Ammon's horn (tissue), 1 donor: ENCODE measurements at places on chromosomes 5 and 9.

- DNase-seq, result no peak
Measured at GRCh38 chr5:73282923-73283322, 109.9 kb downstream of the TMEM174 start.

DNA sequence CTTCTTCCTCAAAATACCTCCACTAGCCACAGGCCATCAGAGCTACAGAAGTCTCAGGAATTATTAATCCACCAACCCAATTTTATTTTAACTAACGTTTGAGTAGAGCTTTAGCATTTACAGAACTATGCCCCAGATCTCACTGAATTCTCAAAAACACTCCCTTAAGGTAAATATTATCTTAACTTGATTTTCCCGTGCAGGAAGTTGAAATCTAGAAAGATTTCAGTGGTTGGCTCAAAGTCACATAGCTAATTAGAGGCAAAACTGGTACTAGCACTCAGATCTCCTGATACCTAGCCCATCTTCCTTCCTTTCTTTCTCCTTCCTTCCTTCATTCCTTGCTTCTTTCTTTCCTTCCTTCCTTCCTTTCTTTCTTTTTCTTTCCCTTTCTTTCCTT is 298.3 kb downstream of the ENC1 start:
- no peak for DNase-seq

DNA sequence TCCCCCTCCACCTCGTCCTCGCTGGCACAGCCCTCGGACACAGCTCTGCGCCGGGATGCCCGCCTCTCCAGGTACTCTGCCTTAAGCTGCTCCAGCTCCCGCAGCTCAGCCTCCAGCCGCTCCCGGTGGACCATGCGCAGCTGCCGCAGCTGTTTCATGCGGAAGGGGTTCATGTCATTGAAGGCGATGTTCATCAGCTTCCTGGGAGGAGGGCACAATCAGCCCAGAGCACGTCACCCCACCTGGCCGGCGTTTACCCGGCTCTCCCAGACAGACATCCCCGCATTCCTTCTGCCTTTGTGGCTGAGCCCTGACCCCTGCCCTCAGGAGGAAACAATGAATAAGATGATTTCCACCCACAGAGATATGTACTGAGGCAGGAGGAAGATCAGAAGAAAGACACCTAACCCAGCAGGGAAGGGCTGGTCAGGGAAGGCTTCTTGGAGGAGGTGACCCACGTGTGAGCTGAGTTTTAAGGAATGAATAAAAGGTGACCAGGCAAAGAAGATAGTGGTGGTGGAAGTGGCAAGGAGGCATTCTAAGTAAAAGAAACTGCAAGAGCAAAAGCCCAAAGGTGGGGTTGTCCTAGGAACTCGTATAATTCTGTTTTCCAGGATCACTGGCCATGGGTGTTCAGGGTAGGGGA is 7.1 kb upstream of the CORO2A start:
- DNase-seq, result no peak

DNA sequence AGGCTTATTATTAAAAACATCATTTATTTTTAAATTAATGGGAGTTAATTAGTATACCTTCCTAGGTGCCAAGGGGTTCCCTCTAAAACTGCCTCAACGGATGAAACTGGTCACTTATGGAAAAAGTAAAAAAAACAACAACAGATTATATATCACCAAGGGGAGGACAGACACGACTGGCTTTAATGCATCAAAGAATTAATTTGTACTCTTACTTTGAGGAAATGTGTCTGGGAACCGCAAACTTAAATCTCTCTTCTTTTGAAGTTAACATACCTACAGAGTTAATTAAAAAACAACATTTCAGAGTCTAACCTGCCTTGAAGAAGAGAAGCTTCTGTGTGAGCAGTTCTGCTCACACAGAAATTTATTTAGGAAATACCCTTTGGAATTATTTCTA is 354.6 kb downstream of the LRRC70 start:
- no peak for DNase-seq

- no peak for DNase-seq
Measured at GRCh38 chr5:132752581-132753125, 5.4 kb downstream of the CCNI2 start.

GRCh38 chr5:75526070-75526469 is 14.4 kb downstream of the POLK start:
- DNase-seq, result no peak
